ENCODE measurements at places on chromosomes 1 and 21.
A peak's percentile ranks its signal among the peaks of the same experiment; 100 is the strongest.

GRCh38 chr1:61186753-61187152 is 104.4 kb downstream of the NFIA start:
- no peak for DNase-seq

DNA sequence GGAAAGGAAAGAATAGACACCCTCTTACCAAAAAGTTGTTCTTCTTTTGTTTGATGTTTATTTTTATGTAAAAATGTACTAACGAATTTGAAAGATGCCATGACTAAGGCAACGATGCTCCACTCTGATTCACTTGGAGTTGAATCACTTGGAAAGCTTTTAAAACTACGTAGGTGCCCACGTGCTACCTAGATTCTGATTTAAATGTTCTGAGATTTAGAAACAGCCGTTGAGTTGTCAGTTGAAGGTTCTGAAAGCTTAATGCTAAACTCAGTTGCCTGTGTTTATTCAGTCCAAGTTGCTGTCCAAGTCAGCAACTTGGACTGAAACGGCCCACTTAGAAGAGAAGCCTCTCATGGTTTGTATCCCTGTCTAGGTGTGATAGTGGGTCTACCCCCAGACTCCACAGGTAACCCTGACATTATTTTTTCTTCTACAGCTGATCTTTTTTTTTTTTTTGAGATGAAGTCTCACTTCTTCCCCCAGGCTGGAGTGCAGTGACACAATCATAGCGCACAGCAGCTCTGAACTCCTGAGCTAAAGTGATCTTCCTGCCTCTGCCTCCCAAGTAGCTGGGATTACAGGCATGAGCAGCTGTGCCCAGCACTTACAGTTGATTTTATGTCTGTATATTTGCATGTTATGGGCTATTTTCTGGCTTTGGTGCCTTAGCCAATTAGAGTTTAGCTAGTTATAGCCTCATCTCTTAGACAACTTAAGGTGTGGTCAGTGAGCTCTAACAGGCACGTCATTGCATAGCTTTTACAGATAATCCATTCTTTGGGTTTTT is 1.4 kb upstream of the VAMP4 start:
- DNase-seq = no peak

GRCh38 chr1:86149591-86149990 is 7.0 kb downstream of the COL24A1 start:
- no peak for DNase-seq

DNA sequence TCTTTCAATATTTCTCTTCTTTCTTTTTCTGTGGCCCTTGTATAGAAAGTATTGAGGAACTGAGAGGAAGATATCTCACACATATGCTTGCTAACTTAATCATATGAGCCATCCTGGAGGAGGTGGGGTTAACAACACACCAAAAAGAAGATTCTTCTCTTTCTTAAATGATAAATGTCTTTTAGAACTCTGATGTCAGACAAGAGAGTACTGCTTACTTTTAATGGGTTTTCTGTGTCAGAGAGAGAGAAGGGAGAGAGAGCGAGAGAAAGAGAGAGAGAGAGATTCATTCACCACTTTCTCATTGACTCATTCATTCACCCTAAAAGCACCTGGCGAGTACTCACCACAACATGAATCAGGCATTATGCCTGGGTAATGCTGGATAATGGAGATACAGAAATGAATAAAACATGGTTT is 250.3 kb upstream of the SGIP1 start:
- DNase-seq = peak; percentile 49

DNA sequence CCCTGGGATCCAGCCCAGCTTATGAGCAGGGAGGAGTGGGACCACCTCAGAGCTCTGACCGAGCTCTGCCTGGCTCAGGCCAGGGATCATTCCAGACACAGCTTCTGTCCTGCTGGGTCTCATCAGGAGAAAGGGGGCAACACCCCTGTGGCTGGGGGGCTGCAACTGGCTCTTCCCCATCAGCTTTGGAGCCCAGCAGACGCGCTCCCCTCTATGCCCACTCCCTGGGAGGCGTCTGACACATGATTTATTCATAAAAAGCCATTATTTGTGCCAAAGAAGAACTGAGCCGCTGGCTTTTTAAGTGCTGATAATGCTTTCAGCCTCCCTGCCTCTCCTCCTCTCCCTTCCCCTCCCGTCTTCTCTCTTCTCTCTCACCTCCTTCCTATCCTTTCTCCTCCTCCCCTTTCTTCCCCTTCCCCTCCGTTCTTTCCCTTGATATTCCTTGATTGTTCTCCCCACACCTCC is 25.0 kb downstream of the FOXO6 start:
- no peak for DNase-seq

- DNase-seq = no peak
Observed at GRCh38 chr1:157403203-157403602, 149.1 kb downstream of the FCRL5 start.

DNA sequence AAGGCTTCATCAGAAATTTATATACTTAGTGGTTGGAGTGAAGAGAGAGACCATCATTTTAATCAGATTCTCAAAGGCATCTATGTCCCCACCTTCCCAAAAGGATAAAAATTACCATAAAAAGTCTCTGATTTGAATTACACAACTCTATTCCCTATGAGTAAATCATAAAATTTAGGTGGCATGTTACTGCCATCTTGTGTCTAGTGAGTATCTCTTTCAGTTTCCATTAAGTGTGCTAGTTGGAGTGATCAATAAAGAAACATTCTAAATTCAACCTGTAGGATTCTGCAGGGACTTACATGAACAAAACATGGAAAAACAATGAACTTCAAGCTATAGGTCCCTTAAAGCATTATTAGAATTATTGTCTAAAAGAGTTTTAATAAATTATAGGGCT is 655.4 kb downstream of the LTN1 start:
- no peak for DNase-seq

GRCh38 chr21:29296446-29296845 is 2.3 kb upstream of the BACH1 start:
- no peak for DNase-seq

Measured in CD4-positive, alpha-beta T cell (primary cell).